ENCODE measurements at places on chromosomes 5 and 9.

GRCh38 chr9:124428751-124429529 lies 13.7 kb upstream of the PSMB7 start:
- no peak for DNase-seq

DNA sequence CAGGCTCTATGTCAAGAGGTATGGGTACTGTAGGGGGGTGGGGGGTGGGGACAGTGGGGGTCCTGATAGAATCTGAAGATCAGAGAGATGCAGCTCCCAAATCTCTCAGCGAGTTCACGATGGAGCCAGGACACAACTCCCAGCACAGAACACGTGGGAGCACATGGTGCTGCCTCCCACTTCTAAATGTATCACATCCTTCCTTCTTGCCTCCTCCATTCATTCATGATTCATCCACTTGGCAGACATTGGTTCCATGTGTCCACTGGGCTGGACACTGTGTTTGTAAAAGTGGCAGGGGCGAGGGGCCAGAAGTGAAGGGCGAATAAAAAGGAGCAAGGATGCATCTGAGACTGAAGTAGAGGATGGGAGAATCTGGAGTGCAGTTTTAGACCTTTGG lies 33.9 kb downstream of the SH3TC2 start:
- no peak for DNase-seq

DNA sequence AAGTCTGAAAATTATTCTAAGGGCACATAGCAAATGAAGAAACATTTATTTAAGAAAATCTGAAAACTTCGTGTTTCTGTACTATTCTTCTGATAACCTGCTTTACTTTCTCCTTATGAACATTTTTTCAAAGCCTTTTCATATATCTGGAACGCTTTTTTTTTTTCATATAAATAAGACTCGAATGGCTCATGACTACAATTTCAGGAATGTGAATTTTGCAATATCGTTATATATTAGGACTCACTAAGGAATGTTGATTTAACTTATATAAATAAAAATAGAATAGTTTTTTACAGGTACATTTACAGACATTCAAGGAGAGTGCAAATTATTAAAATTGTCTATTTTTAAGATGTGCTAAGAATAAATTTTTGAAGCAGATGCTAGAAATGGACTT lies 42.9 kb downstream of the GPBP1 start:
- DNase-seq: no peak

DNA sequence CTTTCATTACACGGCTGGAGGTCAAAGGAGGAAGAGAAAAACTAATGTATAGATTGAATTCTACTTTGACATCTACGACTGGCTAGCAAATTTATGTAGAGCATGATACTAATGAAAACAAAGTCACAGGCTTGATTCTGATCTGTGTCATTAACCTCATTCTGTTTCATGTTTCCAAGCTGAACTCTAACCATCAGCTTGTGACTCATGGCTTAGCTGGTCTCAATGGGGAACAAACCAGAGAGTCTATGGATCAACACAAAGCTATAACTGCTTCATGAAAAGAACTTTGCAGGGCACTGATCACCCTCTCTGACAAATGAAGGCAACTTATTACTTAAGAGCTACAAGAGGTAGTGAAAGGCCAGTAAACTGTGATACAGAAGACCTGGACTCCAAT lies 23.6 kb upstream of the PDE4D start:
- DNase-seq: no peak

All from RKO (cell line).